SJCRH30 (cell line): ENCODE measurements at places on chromosomes 12 and 14.
A peak's percentile ranks its signal among the peaks of the same experiment; 100 is the strongest.

GRCh38 chr12:47021298-47021697 lies 58.1 kb upstream of the PCED1B start:
- DNase-seq, result peak; percentile 89

DNA sequence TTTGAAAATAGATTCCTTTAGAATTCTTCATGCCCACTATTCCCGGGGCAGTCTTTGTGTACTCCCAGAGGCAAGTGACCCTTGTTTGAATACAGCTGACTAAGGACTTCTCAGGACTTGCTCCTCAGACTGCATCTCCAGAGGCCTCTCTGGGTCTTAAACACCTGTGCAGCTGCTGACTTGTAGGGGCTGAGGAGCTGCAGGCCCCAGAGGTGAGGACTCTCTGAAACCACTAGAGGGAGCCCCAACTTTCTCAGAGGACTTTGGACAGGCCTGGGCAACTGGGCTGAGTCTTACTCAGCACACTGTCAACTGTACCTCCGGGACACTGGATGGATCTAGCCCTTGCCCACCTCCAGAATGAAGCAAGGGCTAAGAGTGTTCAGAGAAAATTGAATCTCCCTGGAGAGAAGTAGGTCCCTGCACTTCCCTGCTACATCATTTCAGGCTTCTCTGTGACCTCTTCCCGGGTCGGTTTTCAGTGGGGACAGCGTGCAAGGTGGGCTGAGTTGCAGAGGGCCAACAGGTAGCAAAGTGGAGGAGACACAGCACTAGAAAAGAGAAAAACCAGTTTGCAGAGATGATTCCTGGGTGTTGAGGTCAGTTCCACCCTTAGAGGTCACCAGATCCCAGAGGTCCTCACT lies 164.6 kb downstream of the TMEM117 start:
- peak; percentile 56 for DNase-seq

GRCh38 chr12:5388581-5389535 lies 43.0 kb upstream of the NTF3 start:
- no peak for DNase-seq

DNA sequence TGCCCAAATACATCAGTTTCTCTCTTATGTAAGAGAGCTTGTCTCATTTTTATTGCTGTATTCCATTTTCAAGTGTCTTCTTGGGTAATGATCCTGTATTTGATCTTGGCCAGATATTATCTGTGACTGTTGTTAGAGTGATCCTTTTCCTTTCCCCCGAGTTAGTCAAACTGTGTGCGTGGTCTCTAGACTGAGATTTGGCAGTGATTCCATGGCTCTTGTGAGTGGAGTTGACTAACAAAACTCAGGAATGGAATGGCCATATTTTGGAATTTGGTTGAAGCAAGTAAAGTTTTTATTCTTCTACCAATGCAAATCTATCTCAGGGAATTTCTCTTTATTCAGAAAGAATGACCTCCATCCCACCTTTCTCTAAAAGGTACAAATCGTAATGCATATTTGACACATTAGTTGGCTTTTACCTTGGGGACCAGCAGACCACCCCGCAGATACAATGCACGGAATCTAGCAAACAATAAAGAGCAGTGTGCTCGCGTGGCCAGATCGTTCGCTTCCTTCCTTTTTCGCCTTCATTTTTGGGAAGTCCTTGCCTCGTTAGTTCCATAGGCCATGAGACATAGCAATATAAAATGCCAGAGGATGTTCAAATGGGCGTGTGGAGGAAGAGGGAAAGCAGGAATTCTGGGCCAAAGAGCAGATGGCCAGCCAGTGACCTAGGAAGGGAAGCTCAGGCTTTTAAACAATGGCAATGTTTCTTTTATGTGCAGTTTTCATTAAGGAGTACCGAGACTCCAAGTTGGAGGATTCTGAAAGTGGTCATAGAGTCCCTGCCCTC lies 24.4 kb downstream of the ETV6 start:
- no peak for DNase-seq

DNA sequence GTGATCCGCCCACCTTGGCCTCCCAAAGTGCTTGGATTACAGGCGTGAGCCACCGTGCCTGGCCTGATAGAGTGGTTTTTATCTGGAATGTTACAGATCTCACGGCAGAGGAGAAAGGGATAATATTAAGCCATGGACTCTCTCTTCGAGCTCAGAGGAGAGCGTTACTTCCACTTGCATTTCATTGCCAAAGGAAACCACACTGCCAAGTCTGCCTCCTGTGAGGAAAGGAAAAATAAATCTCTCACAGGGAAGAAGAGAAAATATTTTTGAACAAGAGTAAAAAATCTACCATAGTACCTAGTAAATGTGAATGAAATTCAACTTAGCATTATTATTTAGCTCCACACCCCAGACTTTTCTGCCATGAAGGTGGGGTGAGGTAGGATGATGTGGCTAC lies 319.2 kb upstream of the PRICKLE1 start:
- no peak for DNase-seq

- DNase-seq, result no peak
Observed at GRCh38 chr12:53964315-53964713, 8.6 kb upstream of the HOXC11 start.

GRCh38 chr12:55982319-55982936 lies 8.6 kb downstream of the RAB5B start:
- no peak for DNase-seq

DNA sequence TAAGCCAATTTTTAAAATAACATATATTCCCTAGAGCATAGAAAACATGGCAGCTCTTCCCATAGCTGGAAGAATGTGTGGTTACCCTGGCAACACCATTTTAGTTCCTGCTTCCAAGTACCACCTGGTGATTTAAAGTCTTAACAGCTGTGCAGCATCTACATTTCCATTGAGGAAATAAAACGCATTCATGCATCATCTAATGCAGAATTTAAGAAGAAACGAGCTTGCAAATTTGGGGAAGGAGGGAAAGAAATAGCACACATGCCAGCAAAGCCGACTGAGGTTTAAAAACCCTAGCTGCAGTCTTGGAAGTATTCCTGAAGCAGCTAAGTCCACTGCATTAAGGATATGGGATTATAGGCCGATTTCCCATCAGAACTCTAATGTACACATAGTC lies 22.8 kb upstream of the SLC38A2 start:
- DNase-seq, result peak; percentile 41

DNA sequence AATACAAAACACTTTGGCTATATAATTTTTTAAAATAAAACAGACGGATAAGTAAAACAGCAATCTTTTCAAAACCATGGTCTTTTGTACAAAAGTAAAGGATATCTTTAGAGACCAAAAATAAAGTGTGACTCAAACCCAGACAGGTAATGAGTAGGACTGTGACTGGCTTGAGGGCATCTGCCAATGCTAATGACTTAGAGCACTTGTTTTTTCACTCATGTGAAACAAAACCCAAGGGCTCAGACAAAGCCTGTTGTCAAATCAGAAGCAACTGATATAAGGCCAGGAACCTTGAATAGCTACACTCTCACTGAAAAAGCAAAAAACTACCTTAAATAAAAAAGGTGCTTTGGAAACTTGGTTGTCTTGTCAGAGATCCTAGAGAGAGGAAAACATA lies 357.4 kb downstream of the TMEM117 start:
- no peak for DNase-seq

DNA sequence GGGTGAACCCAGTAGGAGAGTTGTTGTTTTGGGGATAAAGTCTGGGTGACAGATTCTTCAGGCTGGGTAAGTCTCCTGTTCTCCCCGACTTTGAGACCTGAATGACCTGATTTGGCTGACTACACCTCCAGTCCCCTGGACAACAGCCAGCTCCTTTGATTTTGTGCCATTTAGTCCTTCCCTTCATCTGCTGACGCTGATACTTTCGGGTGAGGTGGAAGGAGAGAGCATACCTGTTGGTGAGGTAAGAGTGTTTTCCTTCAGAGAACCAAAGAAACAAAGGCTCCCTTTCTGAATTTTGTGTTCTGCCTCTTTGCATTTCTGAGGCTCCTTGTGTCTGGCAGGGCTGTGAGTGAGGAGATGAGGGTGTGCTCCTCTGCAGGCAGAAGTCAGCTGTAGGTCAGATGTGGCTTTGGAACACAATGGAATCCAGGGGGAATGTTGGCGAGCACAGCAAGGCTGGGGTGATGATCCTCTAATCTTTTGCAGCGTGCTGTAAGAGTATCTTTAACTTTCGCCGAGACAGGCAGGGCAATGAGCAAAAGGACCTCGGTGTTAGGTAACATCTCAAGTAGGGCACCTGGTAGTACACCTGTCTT lies 12.1 kb downstream of the ETV6 start:
- DNase-seq, result no peak

- no peak for DNase-seq
Observed at GRCh38 chr14:103692871-103693270, 22.4 kb downstream of the XRCC3 start.

DNA sequence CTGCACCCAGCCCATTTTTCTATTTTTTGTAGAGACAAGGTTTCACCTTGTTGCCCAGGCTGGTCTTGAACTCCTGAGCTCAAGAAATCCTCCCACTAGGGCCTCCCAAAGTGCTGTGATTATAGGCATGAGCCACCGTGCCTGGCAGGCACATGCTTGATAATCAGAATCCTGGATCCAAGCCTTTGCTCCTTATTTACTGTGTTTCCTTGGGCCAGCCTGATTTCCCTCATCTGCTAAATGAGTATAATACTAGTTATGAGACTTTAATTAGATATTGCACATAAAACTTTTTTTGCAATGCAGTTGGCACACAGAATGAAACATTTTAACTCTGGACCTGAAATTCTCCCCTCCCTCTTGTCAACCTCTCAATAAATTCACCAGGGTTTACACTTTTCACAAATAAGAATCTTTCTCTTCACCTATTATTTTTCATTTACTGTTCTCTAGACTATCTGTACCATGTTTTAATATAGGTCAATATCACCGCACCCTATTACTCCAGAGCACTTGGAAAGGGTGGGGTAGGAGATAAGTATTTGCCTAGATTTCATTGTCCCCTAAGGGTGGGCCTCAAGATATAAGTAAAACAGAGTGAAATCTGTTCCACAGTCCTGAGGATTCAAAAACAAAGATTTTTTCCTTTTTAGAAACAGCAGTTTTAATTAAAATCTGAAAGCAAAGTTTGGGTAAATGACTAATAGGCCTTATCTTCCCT lies 69.2 kb upstream of the NR2C1 start:
- DNase-seq, result no peak

- DNase-seq, result peak; percentile 73
Observed at GRCh38 chr12:30795410-30796312, 40.9 kb upstream of the CAPRIN2 start.
